Globus pallidus (tissue), 1 donor: ENCODE measurements at places on chromosomes 6 and 20.

GRCh38 chr6:163490826-163491577 is 76.5 kb downstream of the QKI start:
- peak; percentile 63 for DNase-seq

- peak; percentile 60 for DNase-seq
Observed at GRCh38 chr20:51766994-51767866, 960 bp downstream of the ATP9A start.

DNA sequence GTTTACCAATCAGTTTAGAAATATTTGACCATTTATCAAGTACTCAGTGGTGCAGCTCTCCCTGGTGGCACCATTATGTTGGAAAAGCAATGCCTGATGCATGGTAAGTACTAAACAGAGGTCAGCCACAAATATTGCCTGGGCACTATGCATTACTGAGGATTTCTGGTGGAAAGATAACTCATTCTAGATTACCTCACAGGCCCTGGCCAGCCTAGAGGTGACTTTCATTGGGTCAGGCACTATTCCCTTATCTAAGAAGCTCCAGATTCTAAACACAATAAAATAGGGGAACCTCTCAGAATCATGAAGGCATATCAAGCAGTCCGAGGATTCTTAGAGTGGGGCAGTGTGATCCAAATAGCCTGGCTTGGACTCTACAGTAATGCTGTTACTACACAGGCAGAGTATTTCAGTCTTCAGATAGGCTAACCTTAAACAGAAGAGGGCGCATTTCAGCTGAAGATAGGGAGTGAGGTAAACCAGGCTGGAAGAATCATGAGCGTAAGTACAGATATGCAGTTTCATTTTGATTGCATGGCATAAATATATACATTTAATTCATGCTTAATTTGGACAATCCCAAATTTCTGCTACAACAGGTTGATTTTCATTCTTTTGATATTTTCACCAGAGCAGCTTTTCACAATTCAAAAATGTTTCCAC is 12.1 kb downstream of the LGSN start:
- DNase-seq, result peak; percentile 9

- DNase-seq, result no peak
Observed at GRCh38 chr6:1952740-1953360, 292.6 kb downstream of the GMDS start.
